ENCODE measurements at places on chromosomes 7 and 10. TPM values are rescaled to one million over a fixed set of nuclear protein-coding genes. Genes with fewer than 3 reads are reported as not detected.
A peak's percentile ranks its signal among the peaks of the same experiment; 100 is the strongest.

GDF2 gene
- not detected for total RNA-seq

TES gene
- total RNA-seq = 66.4 TPM

TUBB8 gene
- total RNA-seq = 1.7 TPM

DNA sequence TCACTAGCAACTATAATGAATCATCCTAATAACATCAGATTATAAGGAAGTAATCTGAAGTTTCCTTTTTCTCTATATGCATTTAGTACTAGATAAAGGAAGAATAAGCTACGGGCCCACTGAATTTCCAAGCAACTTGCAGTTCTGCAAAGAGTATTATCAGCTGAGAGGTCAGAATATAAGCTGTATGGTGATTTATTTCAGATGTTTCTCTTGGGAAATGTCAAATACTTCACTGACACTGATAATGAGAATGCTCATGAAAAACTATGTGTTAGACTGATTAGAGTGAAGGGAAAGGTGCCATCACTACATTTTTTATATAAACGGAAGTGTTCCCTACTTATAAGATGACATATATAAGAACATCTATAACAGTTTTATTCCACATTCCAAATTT lies 251.2 kb upstream of the HGF start:
- no peak overlapping the region for H3K4me3 ChIP-seq
- H3K27ac ChIP-seq = no peak overlapping the region
- no peaks in the 10 kb centered on the region for H3K27me3 ChIP-seq

- no peaks in the 10 kb centered on the region for H3K27me3 ChIP-seq
- no peak for DNase-seq
- no peaks in the 10 kb centered on the region for H3K36me3 ChIP-seq
- no peak overlapping the region for H3K4me3 ChIP-seq
- no peaks in the 10 kb centered on the region for H3K4me1 ChIP-seq
These were observed 10.9 kb downstream of the TRDMT1 start for GRCh38 chr10:17190602-17191001.

DNA sequence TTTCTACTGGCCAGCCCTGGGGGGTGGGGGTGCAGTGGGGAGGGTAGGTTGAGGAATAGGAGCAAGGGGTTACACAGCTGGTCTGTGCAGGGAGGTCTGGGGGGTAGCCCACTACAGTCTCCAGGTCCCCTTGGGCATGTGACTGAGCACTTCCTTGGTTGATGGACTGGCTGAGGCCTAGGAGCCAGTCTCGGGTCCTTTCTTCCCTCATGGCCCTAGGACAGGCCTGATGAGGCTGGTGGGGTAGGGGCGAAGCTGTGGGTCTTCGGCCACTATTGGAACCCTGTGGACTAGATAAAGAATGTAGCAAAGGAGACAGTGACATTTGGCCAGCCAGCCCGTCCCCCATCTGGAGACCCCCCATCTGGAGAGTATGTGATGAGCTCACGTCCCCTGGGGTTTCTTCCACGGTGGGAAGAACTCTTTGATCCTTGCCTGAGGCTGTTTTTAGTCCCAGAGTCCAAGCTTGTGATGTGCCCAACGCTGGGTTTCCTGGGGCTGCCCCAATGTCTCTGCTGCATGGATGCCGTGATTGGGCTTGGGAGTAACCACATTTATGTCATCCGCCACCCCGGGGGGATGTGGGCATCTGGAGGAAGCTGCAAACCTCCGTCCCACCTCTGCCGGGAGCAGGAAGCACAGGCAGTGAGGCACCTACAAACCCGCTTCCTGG lies 20.7 kb downstream of the FAM241B start:
- H3K27ac ChIP-seq = no peak overlapping the region
- DNase-seq = peak; percentile 47
- H3K27me3 ChIP-seq = no peaks in the 10 kb centered on the region
- H3K36me3 ChIP-seq = no peaks in the 10 kb centered on the region
- no peaks in the 10 kb centered on the region for H3K4me1 ChIP-seq
- H3K4me3 ChIP-seq = no peak overlapping the region

DNA sequence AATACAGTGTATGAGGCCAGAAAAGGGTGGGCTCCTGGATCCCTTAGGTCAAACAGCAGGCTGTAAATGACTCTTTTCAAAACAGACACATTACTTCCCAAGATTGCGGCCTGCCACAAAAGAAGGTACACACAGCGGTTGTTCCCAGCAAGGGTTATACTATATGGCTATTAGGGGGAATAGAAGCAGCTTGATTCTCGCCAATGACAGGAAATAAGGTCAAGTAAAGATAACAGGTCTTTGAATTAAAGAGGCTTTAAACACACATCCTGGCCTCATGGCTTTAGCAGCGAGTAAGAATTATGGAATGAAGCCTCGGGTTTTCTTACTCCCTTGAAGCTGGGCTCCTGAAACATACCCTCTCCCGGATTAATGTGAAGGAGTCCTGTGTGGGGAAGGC lies 58.3 kb downstream of the CYP26A1 start:
- H3K27ac ChIP-seq = no peak overlapping the region
- H3K4me3 ChIP-seq = no peak overlapping the region
- no peaks in the 10 kb centered on the region for H3K4me1 ChIP-seq
- no peaks in the 10 kb centered on the region for H3K27me3 ChIP-seq
- no peak for DNase-seq
- no peaks in the 10 kb centered on the region for H3K36me3 ChIP-seq

- no peak overlapping the region for H3K27ac ChIP-seq
- no peaks in the 10 kb centered on the region for H3K4me1 ChIP-seq
- H3K4me3 ChIP-seq = no peak overlapping the region
- no peaks in the 10 kb centered on the region for H3K36me3 ChIP-seq
- no peak for DNase-seq
- H3K27me3 ChIP-seq = no peaks in the 10 kb centered on the region
These were observed 7.6 kb upstream of the HILPDA start for GRCh38 chr7:128447941-128448564.

DNA sequence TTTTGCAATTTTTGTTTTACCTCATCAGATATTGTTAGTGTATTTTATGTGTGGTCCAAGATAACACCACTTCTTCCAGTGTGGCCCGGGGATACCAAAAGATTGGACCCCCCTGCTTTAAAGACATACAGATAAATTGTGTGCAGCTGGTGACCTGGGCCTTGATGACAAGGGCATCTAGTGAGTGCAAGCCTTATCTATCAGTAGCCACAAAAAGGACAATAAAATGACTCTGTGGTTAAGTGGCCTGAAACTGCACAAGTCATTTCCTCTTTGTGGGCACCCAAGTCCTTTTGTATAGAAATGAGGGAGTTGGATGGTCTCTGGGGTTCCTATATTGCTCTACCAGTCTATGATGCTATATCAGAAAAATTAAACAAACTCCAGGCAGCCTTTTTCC lies 98.1 kb downstream of the PARD3 start:
- no peak for DNase-seq
- no peak overlapping the region for H3K4me3 ChIP-seq
- H3K4me1 ChIP-seq = peaks cover 6% of the 10 kb centered on the region
- no peaks in the 10 kb centered on the region for H3K36me3 ChIP-seq
- H3K27ac ChIP-seq = no peak overlapping the region

GRCh38 chr10:88883448-88883809 lies 3.4 kb downstream of the STAMBPL1 start:
- H3K36me3 ChIP-seq = no peaks in the 10 kb centered on the region
- no peak for DNase-seq
- H3K27me3 ChIP-seq = no peaks in the 10 kb centered on the region
- peak overlapping the region; percentile 97 for H3K27ac ChIP-seq
- H3K4me1 ChIP-seq = peaks cover 93% of the 10 kb centered on the region

All from spleen (tissue), 13 donors.